ENCODE measurements at places on chromosomes 6 and 20.

- H3K27me3 ChIP-seq: peaks cover 11% of the 10 kb centered on the region
- peak overlapping the region; percentile 81 for H3K4me3 ChIP-seq
- peak overlapping the region; percentile 87 for H3K27ac ChIP-seq
- H3K4me1 ChIP-seq: peaks cover 15% of the 10 kb centered on the region
- no peaks in the 10 kb centered on the region for H3K36me3 ChIP-seq
These were observed 1.9 kb upstream of the AP5S1 start for GRCh38 chr20:3818155-3819151.

DNA sequence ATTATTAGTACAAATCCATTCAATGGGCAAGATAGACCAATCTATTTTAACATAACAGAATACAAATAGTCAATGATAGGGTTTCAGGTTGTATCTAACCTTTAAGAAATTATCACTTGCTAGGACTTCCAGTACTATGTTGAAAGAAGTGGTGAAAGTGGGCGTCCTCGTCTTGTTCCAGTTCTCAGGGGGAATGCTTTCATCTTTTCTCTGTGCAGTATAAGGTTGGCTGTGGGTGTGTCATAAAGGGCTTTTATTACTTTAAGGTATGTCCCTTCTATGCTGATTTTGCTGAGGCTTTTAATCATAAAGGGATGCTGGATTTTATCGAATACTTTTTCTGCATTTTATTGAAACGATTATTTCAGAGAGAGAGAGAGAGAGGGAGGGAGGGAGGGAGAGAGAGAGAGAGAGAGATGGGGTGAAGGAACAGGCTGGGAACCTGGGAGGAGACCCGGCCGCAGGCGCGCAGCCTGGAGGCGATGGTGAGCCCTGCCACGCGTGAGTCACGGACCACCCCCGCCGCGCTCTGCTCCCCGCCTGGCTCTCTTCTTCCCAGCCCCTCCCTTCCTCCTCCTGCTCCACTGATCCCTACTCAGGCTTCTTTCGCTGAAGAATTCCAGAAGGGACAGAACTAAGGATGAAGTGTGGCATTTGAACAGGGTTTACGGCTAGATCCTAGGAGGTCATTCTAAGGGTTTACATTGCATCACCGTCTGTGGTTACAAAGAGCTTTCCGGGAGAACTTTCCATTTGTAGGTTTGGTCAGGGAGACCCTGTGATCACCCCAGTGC lies 45.5 kb upstream of the HLA-E start:
- H3K4me3 ChIP-seq: no peak overlapping the region
- no peaks in the 10 kb centered on the region for H3K4me1 ChIP-seq
- no peaks in the 10 kb centered on the region for H3K36me3 ChIP-seq

GRCh38 chr6:142395768-142396231 lies 94.0 kb downstream of the ADGRG6 start:
- no peaks in the 10 kb centered on the region for H3K36me3 ChIP-seq
- no peak overlapping the region for H3K4me3 ChIP-seq
- no peak overlapping the region for H3K27ac ChIP-seq
- H3K27me3 ChIP-seq: no peaks in the 10 kb centered on the region

- H3K4me3 ChIP-seq: peak overlapping the region; percentile 43
- H3K36me3 ChIP-seq: peaks cover 6% of the 10 kb centered on the region
- H3K27ac ChIP-seq: no peak overlapping the region
- no peak for DNase-seq
- peaks cover 13% of the 10 kb centered on the region for H3K27me3 ChIP-seq
- H3K4me1 ChIP-seq: peaks cover 9% of the 10 kb centered on the region
These were observed 66.2 kb upstream of the SLCO4A1 start for GRCh38 chr20:62575976-62576722.

DNA sequence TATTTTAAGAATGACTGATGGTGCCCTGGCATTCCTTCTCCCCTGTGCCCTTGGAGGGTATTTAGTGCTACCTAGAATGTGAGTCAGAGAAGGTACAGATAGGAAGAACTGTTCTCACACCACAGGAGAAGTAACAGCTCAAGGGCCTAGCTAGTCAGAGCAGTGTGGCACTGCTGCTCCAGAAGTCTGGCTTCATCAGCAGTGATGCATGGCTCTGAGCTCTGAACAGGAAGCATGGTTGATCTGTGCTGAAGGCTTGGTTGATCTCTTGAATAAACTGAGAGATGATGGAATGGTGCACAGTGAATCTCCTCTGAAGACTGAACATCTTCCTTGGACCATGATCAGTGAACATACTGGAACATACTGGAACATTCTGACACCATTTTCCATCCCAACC lies 425.3 kb upstream of the SLC35B3 start:
- H3K4me1 ChIP-seq: peaks cover 11% of the 10 kb centered on the region
- peaks cover 3% of the 10 kb centered on the region for H3K27me3 ChIP-seq
- no peaks in the 10 kb centered on the region for H3K36me3 ChIP-seq

- H3K4me3 ChIP-seq: no peak overlapping the region
- H3K36me3 ChIP-seq: peaks cover 5% of the 10 kb centered on the region
- peaks cover 19% of the 10 kb centered on the region for H3K4me1 ChIP-seq
- no peaks in the 10 kb centered on the region for H3K27me3 ChIP-seq
These were observed 11.9 kb downstream of the ASF1A start for GRCh38 chr6:118905851-118906250.

- no peak overlapping the region for H3K4me3 ChIP-seq
- no peaks in the 10 kb centered on the region for H3K4me1 ChIP-seq
- H3K27me3 ChIP-seq: peaks cover 4% of the 10 kb centered on the region
These were observed 30.2 kb upstream of the SGK1 start for GRCh38 chr6:134347885-134348805.

- peaks cover 15% of the 10 kb centered on the region for H3K27me3 ChIP-seq
- H3K36me3 ChIP-seq: no peaks in the 10 kb centered on the region
- no peak overlapping the region for H3K27ac ChIP-seq
- H3K4me1 ChIP-seq: peaks cover 9% of the 10 kb centered on the region
These were observed 5.5 kb upstream of the POU5F1 start for GRCh38 chr6:31175971-31176370.

GRCh38 chr6:168318090-168318489 lies 1.5 kb downstream of the DACT2 start:
- no peak for DNase-seq
- H3K4me1 ChIP-seq: no peaks in the 10 kb centered on the region
- H3K36me3 ChIP-seq: peaks cover 6% of the 10 kb centered on the region
- H3K27me3 ChIP-seq: peaks cover 9% of the 10 kb centered on the region
- no peak overlapping the region for H3K27ac ChIP-seq

GRCh38 chr20:62067547-62068260 lies 2.0 kb upstream of the TAF4 start:
- H3K27ac ChIP-seq: peak overlapping the region; percentile 43
- peaks cover 6% of the 10 kb centered on the region for H3K27me3 ChIP-seq
- no peak for DNase-seq
- peak overlapping the region; percentile 92 for H3K4me3 ChIP-seq

GRCh38 chr6:36851626-36852025 lies 12.4 kb upstream of the CPNE5 start:
- H3K27ac ChIP-seq: no peak overlapping the region
- DNase-seq: no peak
- no peaks in the 10 kb centered on the region for H3K27me3 ChIP-seq

DNA sequence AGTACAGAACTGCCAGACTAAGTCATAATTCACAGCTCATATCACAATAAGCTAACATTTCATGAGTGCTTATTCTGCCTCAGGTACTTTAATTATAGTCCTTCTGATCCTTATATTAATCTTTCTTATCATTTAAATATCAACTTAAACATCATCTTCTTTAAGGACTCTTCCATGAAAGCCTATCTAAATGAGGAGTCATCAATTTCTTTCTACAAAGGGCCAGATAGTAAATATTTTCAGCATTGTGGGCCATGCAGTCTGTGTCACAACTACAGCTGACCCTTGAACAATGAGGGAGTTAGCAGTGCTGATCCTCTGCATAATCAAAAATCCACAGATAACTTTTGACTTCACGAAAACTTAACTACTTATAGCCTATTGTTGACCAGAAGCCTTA lies 306.4 kb downstream of the TSHZ2 start:
- H3K4me1 ChIP-seq: no peaks in the 10 kb centered on the region
- no peak overlapping the region for H3K27ac ChIP-seq
- H3K27me3 ChIP-seq: no peaks in the 10 kb centered on the region
- no peaks in the 10 kb centered on the region for H3K36me3 ChIP-seq

GRCh38 chr6:12969966-12970365 lies 253.4 kb downstream of the PHACTR1 start:
- H3K36me3 ChIP-seq: no peaks in the 10 kb centered on the region
- no peak overlapping the region for H3K27ac ChIP-seq
- no peak for DNase-seq
- H3K4me3 ChIP-seq: no peak overlapping the region
- no peaks in the 10 kb centered on the region for H3K4me1 ChIP-seq

DNA sequence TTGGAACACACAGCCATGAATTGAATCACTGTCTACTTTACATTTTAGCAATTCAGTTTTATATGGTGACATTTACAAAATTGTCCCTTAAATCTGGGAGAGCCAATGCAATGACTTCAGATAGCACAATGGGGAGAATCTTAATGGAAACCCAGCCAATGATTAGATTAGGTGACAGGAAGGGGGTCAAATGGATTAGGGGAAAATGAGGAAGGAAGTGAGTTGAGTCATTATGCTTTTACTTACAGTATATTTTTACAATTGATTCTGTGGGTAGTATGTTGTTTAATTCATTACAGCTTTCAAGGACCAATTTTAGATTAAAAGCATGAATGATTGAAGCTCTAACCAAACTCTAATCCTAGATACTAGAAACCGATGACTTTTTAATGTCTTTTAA lies 229.8 kb downstream of the SOX4 start:
- H3K27ac ChIP-seq: no peak overlapping the region
- H3K27me3 ChIP-seq: peaks cover 1% of the 10 kb centered on the region
- no peak overlapping the region for H3K4me3 ChIP-seq
- H3K4me1 ChIP-seq: peaks cover 28% of the 10 kb centered on the region
- DNase-seq: no peak

Data from glutamatergic neuron (in vitro differentiated cells).